ENCODE measurements at places on chromosomes 3 and 15. TPM values are rescaled to one million over a fixed set of nuclear protein-coding genes. Genes with fewer than 3 reads are reported as not detected.
A peak's percentile ranks its signal among the peaks of the same experiment; 100 is the strongest.

DNA sequence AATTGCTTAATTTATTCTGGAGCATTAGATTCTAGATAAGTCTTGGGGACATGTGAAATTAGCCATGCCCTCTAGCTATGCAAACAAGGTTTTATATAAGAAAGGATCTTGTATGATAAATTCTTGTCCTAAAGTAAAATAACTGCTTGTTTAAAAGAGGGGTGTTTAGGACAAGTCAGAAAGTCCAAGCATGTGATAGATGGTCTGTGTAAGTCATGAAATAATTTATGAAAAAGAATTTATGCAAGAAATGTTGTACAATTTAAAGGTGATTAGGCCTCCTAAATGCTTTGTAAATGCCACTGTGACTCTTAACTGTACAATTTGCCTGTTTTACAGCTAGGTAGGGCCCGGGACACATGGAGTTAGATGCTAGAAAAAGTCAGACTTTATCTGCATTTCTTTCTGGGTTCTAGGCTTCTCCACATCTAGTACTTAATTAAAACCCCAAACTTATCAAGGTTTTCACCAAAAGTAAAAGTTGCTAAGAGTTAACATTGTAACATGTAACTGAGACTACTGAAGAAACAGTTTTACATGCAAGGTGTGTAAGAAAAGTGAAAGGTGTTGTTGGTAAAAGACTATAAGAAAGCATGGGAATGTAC lies 13.2 kb downstream of the LINS1 start:
- no peak for DNase-seq

- DNase-seq, result no peak
These were observed 54.8 kb downstream of the SRGAP3 start for GRCh38 chr3:9194509-9195184.

DNA sequence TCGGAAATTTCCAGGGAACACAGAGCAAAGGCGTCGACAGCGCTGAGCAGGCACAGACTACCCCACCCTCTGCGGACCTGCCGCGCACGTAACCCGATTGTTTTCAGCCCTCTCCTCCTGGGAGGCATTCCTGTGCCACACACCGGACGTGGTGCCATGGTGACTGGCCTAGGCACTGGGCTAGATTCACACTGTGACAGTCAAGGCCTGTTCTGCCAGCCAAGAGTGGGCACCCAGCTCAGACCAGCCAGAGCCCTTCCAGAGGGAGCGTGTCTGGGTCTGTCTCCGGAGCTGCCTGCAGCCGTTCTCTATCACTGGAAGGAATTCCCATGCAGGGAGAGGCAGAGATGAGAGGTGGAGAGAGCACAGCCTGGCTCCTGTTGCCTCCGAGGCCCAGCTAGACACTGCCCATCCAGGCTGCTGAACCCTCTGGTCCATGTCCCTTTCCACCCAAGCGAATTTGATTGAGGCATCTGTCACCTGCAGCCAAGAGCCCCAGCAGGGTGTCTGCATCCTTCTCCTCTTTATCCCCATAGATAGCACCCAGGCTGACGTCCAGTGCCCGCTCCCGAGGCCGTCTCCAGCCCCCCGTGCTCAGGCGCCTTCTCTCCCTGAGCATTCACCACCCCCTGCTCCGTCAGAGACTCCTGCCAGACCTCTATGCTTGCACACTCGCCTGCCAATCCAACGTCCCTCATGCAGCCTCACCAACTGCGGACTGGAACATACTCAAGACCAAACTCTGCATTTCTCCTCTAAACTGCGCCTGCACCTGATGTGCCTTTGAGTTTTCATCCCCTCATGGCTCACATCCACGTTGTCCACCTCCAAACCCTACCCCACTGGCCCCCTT lies 267.5 kb downstream of the OCA2 start:
- DNase-seq, result no peak

DNA sequence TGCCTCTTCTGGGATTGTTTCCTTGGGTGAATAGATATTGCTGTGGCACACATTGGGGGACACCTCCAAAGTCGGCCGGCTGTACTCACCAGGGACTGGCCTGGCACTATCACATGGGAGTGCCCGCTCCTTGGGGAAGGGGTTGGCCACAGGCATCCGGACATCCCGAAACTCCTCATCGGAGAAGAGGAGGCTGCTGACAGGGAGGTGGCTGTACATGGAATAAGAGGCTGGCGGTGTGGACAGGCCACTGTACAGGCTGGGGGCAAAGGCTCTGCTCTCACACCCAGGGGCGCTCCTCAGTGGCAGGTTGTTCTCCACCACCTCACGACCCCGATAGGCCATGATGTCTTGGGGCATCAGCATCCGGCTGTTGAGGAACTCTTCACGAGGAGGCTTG lies 15.7 kb downstream of the BCL6 start:
- no peak for DNase-seq

GRCh38 chr3:185992831-185993374 lies 55.1 kb upstream of the TRA2B start:
- no peak for DNase-seq

- no peak for DNase-seq
These were observed 113.2 kb downstream of the EPHB1 start for GRCh38 chr3:134908271-134908670.

DNA sequence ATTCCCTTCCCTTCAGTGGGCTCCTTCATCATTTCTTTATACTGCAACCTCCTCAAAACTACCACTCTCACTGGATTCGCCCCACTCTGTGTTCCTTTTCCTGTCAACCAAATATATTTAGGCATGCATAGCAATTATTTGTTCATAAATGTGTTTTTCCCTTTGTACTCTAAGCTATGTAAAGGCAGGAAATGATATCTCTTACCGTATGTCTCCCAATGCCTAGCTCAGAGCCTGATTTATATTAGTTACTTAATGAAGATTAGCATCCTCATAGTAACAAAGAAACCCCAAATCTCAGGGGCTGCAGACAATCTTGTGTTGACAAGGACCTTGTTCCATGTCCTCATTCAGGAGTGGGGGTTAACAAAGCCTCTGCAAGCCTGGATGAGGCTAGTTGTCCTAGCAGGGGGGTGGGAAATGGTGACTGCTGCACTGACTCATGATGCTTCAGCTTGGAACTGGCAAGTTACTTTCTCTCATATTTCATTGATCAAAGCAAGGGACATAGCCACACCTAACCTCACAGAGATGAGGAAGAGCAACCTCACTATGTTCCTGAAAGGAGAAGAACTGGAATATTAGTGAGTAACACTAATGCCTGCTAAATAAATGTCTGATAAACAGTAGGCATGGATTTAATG lies 15.2 kb downstream of the PHLDB2 start:
- DNase-seq, result no peak

GRCh38 chr3:51501833-51502561 lies 2.2 kb upstream of the DCAF1 start:
- peak; percentile 61 for DNase-seq

DNA sequence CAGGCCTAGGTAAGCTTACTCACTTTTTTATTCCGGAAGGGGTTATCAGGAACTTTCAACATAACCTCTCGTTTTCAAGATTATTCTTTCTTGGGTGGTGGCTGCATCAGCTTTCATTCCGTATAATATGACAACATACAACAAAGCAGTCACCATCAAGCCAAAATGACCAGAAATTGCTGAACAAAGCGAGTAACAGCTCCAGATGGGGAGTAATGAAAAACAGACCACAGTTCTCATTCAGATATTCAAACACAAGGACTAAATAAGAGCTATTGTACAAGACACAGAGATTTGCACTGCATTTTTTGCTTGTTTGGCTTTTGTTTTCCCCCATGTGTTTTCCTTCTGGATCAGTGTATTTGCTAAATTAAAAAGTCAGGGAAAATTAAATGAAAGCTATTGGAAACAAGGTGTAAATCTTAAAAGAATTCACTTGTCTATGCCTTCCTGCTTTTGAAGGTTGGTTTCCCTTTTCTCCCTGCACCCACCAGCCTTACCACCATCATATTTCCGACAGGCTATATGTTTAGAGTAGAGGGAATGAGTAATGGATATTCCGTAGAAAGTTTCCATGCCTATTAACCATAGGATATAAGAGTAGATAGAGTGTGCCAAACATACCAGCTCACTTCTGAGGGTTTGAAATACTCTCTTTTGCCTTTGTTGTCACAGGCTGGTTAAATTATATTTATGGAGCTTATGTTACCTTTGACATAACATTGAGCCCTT lies 213.6 kb downstream of the RBMS3 start:
- no peak for DNase-seq

DNA sequence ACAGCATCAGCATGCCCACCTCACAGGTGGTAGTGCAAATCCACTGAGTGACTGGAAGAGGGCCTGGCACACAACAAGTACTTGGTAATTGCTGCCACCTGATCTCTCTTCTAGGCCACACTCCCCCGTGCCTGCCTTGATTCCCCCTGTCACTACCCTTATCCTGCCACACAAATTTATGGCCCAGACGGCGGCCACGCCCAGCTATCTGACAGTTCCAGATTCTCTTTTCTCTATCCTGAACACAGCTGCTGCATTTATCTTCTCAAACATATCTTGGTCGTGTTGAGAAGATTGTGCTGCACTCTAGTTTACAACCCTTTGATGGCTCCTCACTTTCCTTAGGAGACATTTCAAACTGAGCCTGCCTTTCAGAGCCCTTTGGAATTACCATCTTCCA lies 585.2 kb downstream of the NTRK3 start:
- DNase-seq, result no peak

DNA sequence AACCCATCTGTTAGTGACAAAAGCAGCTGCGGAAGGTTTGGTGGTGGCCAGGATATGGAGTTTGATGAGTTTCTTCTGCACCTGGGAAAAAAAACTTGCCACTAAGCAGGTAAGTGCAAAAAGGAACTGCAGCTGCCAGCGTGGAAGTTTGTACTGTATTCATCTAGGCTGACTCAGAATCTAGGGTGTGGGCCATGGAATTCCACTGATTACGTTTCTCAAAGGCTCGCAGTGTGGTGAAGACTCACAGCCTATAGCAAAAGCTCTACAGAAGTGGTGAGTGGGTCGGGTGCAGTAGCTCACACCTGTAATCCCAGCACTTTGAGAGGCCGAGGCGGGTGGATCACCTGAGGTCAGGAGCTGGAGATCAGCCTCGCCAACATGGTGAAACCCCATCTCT lies 334.6 kb upstream of the GRM7 start:
- no peak for DNase-seq

DNA sequence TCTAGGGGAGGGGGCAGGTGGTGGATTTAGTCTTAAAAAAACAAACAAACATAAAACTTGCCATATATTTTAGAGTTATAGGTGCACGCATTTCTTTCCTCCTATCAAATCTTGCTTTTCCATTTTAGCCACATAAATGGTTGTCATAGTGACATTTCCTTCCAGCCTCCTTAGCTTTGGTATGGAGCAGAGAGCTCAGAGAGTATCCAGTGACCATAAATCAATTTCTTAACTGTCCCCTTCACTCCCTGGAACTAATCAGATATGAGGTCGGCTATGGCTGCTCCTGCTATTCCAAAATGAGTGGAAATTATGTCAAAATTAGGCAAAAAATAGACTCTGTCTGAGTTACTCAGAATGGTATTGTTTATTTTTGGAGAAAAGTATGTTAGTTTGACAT lies 164.5 kb downstream of the EBLN2 start:
- DNase-seq, result peak; percentile 19

GRCh38 chr3:176974279-176974678 lies 223.0 kb downstream of the TBL1XR1 start:
- DNase-seq, result no peak

DNA sequence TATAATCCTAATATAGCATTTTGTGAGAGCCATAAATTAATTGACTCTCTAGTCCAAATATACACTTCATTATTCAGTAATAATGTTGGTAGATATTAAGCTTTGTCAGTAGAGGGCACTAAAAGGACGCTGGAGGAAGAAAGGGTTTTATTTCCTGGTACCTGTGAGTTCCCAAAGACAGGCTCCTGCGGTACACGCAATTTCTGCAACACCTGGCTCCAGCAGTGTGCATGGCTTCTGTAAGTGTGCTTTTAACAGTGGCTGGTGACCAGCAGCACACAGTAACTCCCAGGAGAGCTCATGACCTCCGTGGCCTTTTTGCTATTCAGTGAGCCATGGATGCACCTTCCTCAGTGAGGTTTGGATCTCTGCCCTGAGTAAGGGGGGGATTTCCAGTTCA lies 338.3 kb upstream of the ZNF385D start:
- DNase-seq, result peak; percentile 25

DNA sequence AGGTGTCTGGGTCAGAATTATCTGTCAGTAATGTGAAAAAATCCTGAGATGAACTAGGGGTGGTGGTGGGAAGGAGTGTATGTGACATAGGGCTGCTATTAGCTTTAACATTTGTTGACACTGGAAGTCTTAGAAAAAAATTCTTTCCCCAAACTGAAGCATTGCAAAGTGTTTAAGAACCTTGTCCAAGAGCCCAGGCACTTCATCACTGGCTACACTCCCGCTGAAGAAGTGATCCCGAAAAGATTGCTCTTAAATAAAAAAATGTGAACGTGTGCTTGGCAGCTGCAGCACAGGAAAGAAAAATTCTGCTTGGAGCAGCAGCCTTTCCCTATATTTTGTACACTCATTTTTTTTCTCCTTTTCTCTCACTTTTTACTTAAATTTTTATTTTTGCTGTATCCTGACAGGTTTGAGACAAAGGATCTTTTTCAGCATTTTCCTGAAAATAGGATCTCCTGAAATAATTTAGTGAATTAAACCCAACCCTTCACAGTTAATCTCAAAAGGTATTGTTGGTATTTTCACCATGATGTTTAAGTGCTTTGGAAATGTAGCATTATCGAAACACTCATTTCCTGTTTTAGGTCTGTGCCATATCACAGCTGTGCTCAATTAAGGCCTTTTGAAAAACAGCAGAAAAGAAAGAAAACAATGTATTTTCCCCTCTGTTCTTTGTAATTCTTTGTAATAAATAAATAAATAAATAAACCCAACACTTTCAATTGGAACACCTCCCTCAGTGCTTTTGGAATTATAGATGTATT lies 477.6 kb downstream of the ZNF385D start:
- no peak for DNase-seq

The TIMP4 gene
- polyA plus RNA-seq, result 1.4 TPM

The TEX9 gene
- polyA plus RNA-seq, result 33.9 TPM

The MYZAP gene
- polyA plus RNA-seq, result 5.7 TPM

The ZNF502 gene
- 12.7 TPM for polyA plus RNA-seq

The HOMER2 gene
- 28.0 TPM for polyA plus RNA-seq

The IMPG2 gene
- 0.51 TPM for polyA plus RNA-seq

The EOGT gene
- 12.7 TPM for polyA plus RNA-seq

The TMA7 gene
- polyA plus RNA-seq, result 318 TPM
